H7 (cell line): ENCODE measurements at places on chromosomes 2 and 18.
A peak's percentile ranks its signal among the peaks of the same experiment; 100 is the strongest.

DNA sequence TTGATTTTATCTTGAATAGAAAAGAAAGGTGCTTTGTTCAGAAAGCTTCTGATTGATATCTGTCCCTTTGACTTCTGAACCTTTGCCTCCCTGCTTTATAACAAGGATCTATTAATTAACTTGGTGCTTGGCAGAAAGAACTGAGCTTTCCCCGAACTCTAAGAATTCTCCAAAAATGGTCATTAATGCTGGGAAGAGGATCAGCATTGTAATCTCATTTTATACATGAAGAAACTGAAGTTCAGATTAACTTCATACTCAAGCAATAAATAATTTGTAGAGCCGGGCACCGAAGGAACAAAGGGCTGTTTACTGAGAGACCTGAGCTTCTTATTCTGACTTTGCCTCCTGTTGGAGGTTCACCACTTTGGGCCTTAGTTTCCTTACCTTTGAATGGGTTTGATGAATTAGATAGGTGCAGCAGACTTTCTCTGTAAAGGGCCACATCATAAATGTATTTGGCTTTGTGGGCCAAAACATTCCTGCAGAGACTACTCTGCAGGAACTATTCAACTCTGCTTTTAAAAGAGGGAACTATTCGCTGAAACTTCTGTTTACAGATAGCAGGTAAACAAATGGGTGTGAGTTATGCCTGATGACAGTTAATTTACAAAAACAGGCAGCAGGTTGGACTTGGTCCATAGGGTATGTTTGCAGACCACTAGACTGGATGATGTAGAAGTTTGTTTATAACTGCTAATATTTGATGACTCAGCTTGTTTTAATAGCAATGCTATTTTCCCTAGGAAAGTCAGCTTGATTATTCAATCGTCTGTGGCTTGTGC is 272.9 kb downstream of the TGIF1 start:
- no peak for DNase-seq

DNA sequence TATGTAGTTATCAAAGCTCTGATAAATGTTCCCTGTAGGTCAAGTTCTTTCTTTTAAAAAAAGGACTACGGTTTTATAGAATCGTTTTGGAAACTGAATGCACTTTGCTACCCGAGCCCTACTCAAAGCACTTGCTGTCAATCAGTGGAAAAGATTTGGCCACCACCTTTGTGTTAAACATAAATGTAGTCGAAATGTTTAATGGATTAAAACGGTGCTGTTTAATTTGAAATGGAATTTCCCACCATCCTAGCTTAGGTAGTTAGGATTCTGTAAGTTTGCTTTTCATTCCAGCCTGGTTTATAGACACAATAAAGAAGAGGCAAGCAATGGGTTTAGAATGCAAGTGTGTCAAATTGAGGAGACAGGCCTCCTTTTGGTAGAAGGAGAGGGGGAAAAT is 69.4 kb upstream of the MMADHC start:
- no peak for DNase-seq

- no peak for DNase-seq
Measured at GRCh38 chr2:128284841-128285240, 33.8 kb downstream of the HS6ST1 start.

DNA sequence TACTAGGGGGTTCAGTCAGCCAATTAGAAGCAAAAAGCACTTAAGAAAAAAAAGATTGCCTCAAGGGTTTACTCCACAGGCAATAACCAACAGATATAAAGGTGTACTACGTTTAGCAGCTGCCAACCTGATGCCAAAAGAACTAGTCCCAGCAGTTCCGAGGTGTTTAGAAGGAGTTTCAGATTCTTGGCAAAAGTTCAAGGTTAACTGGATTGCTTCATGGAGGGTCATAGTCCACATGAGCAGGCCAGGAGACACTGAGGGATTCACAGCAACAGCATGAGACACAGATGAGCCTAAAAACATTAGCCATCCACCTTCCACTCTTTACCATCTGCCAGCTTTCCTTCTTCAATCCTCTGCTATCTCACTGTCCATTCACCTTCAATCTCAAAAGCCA is 4.9 kb upstream of the DNAH7 start:
- no peak for DNase-seq

- DNase-seq = no peak
Measured at GRCh38 chr2:201157694-201158093, 25.2 kb upstream of the CASP10 start.

- DNase-seq = no peak
Measured at GRCh38 chr18:9740071-9740470, 32.0 kb downstream of the RAB31 start.

GRCh38 chr18:11502368-11502767 is 107.0 kb upstream of the SLC35G4 start:
- no peak for DNase-seq

GRCh38 chr2:79219383-79219988 is 59.9 kb upstream of the REG3A start:
- DNase-seq = peak; percentile 17
